ENCODE measurements at places on chromosomes 7 and 10.

GRCh38 chr7:14604606-14605005 is 297.9 kb downstream of the DGKB start:
- no peak for DNase-seq

- no peak for DNase-seq
Measured at GRCh38 chr10:100697070-100697469, 48.3 kb upstream of the PAX2 start.

DNA sequence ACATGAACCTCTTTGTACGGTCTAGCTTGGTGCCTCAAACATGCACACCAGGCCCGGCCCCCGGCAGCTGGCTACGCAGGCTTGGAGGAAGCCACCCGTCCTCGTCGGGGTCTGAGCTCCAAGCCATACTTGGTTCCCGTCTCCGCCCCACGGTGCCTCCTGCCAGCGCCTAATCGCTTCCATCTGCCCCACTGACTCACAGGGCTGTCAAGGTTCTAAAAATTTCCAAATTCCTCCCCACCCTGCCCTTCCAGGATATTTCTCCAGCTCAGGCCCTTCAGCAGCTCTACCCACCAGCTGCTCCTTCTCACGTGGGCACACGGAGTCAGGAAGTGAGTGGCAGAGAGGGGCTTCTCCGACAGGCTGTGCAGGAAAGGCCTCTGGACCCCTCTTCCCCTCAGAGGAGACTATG is 38.8 kb downstream of the TMEM270 start:
- DNase-seq: no peak

DNA sequence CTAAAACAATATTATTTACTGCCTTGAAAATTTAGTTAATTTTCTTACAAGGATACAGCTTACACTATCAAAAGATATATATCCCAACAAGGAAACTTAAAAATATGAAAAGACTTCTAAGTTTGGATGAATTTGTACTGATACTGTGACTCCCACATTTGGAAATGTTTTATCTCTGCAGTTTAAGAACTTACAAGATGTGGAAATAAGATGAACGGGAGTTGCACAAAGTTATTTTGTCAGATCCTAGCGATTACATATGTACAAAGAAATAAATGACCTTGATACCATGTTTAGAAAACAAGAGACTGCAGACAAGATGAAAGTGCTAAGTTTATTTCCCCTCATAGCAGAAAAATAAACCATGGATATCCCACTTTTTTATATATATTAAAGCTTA is 103.7 kb upstream of the TMEM106B start:
- no peak for DNase-seq

- DNase-seq: no peak
Measured at GRCh38 chr10:4303045-4303444, 518.0 kb upstream of the KLF6 start.

GRCh38 chr10:119365773-119366599 is 158.6 kb downstream of the GRK5 start:
- DNase-seq: no peak

DNA sequence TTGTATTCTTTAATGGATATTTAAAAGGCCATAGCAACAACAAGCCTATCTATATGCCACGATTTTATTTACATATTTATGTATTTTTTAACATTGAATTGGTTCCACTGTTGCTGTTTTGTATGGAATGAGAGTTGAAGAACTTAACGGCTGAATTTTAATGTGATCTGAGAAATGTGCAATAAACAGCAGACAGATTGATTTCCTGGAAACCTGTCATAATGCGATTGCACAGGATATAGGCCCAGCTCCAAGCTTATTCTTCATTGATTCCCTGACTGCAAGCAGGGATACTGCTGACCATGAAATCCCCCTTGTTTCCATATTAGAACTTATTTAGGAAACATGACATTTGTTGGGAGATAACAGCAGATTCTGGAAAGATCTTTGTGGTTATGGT is 195.6 kb downstream of the KCND2 start:
- no peak for DNase-seq

DNA sequence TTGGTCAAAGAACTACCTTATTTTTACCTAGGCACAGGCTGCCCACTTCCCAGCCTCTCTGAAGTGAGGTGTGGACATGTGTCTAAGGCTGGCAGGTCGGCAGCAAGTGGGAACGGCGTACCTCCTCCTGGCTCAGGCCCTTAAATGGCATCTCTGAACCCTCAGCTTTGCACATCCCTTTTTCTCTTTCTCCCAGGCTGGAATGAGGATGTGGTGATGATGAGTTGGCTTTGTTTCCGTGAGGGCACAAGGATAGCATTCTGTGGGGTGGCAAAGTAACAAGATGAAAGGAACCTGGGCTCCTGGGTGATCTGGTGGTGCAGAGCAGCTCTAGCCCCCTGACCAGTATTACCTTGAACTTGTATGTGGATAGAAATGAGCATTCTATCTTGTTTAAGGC is 196.8 kb downstream of the REEP3 start:
- no peak for DNase-seq

- DNase-seq: no peak
Measured at GRCh38 chr10:75405598-75406461, 4.3 kb upstream of the ZNF503 start.
